ENCODE measurements at places on chromosomes 6 and 20.
A peak's percentile ranks its signal among the peaks of the same experiment; 100 is the strongest.

GRCh38 chr6:151004383-151005024, 139.0 kb downstream of the MTHFD1L start:
- peak; percentile 87 for DNase-seq

GRCh38 chr6:126112171-126112632, 125.9 kb downstream of the TRMT11 start:
- DNase-seq = peak; percentile 13

- no peak for DNase-seq
These were observed 45.5 kb downstream of the SNAP25 start for GRCh38 chr20:10264166-10264558.

DNA sequence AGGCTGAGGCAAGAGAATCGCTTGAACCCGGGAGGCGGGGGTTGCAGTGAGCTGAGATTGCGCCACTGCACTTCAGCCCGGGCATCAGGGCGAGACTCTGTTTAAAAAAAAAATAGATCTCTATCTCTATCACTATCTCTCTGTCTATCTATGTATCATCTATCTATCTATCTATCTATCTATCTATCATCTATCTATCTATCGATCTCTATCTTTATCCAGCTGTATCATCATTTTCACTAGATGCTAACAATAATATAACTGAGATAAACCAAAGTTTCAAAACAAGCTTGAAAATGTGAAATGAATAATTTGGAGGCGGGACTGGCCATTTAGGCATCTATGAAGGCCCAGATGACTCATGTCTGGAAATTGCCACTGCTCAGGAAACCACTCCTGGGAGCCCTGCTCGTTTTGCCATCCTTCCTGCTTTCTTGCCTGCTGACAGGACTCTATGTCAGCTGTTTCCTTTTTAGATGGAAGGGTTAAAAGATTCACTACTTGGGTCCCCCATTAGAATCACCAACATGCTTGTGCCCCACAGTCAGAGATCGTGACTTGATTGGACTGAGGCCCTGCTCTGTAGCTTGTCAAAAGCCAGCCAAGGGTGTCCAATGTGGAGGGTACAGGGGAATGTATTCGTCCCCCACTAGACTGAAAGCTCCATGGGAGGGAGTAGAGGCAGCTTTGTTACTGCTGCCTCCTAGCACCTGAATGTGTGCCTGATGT, 61.7 kb downstream of the UTRN start:
- no peak for DNase-seq

DNA sequence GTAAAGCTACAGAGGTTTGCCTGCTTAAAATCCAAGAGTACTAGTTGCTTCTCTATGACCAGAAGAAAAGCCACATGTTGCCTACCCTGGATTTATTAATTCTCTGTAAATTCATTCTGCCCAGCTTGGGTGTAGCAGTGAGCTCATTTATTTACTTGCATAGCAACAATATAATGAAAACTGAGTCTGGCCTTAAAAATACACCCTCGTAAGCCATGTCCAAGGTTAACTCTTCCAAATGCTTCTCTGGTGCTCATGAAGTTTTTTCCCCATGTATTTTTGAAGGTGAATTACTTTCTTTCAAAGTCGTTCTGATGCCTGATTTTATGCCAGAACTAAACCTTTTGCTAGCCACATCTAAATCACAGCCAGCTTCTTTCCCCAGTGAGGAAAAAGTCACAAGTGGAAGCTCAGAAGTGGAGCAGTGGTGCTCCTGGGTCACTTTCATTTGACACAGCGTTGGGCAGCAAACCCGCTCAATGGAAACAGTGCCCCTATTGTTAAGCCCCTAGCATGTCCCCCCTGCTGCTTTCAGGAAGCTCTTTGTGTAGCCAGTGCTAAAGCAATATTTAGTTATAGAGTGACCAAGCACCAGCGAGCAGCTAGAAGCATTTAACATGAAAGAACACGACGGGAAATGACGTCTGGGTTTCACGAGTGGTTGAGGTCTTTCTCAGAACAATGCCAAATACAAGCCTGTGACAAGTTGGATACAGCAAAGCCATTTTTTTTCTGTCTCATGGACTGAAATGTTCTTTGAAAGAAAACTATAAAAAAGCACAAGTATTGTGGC, 29.8 kb downstream of the NEDD9 start:
- DNase-seq = no peak

GRCh38 chr6:24915641-24916040, 20.1 kb downstream of the RIPOR2 start:
- no peak for DNase-seq

- no peak for DNase-seq
These were observed 2.7 kb downstream of the TMEM74B start for GRCh38 chr20:1182106-1182505.

DNA sequence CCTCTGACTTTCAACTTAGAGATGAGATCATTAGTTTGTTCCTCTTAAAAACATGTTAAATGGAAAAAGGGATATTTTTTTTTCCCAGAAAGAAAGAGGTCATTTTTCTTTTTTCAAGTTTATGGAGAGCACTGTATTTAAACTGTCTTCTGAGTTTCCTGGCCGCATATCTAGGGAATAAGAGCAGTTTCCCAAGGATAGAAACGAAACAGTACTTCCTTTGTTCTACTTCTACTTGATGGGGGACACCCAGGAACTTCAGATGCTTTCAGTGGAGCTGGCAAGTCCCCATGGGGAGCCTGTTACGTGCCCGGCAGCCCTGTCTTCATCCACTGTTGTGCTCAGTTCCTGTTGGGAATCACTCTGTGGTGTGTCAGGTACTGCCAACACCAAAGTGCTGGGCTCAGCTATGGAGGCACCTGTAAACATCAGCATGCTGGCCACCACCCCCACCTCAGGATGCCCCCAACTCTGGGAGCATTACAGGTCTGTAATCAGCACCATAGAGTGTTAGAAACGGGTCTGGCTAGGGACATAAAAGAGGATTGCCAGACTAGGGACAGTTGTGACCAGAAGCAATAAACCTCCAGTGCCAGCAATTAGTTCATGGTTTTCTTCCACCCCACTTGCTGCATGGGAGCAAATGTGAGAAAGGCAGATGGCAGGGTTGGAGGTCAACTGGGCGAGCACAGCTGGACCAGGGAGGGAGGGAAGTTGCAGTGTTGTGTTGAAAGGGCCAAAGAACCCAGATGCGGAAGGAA, 221.7 kb upstream of the ECI2 start:
- DNase-seq = no peak

GRCh38 chr6:92169506-92169905, 1249.9 kb downstream of the EPHA7 start:
- no peak for DNase-seq

GRCh38 chr20:1187605-1188171, 2.9 kb upstream of the TMEM74B start:
- DNase-seq = no peak

DNA sequence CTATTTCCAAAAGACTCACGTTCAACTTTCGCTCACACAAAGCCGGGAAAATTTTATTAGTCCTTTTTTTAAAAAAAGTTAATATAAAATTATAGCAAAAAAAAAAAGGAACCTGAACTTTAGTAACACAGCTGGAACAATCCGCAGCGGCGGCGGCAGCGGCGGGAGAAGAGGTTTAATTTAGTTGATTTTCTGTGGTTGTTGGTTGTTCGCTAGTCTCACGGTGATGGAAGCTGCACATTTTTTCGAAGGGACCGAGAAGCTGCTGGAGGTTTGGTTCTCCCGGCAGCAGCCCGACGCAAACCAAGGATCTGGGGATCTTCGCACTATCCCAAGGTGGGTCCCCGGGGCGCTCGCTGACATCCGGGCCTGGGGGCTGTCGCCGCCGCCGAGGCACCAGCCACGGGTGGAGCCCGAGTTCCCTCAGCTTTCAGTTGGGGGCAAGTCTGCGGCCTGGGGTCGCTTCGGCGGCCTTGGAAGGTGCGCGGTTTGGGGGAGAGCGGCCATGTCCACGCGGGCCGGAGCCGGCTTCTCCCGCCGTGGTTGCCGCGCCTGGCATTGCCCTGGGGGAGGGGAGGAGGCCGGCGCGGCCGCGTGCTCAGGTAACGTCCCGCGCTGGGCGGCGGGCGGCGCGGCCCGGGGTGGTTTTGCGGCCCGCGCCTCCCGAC, 429 bp downstream of the AMD1 start:
- DNase-seq = no peak

DNA sequence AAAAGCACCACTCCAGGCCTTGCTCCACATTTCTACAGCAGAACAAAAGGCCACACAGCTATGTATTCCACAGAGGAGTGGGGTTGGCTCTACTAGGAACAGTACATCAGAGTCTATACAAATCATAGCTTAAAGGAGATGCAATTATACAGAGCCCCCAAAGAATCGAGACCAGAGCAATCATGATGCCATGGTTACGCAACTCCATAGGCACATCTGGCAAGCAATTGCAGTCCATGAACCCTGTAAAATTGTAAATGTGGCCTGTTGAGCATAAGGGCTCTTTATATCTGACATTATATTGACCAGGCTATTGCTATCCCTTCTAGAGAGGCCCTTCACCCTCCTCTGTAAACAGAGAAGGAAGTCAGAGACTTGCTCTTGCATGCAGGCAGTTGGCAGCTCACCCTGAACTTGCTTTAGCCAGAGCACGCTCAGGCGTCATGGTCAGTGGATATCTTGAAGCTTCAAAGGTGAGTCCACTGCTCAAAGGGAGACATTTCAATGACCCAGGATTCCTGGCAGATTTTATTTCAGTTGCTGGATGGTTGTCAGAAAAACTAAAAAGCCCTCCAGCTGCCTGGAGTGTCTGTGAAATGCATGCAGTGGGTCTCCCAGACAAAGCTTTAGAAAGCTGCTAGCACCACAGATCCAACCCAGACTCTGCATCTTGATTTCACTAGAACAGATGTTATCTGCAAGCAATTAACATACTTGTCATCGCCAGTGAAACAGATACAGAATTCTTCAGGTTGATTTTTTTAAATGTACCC, 357.2 kb downstream of the CENPW start:
- DNase-seq = no peak

DNA sequence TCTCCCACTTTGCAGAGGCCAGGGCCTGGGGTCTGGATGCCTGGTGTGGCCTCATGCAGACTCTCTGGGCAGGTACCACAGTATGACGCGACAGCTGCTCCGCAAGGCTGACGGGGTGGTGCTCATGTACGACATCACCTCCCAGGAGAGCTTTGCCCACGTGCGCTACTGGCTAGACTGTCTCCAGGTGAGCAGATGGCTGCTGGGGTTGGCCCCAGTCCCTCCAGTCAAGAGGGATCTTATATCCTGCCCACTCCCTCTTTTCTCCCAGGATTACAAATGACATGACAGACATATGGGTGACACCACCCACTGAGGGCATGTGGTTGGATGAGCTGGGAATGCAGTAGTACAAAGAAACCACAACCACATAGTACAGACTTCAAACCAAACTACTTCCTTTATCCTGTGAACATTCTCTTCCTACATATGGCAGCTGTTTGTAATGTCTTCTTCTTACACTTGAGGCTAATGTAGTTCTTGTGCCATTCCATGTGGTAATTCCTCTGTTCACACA, 29.9 kb downstream of the RAB44 start:
- no peak for DNase-seq

- no peak for DNase-seq
These were observed 29.3 kb downstream of the GMPR start for GRCh38 chr6:16267428-16268263.

- DNase-seq = no peak
These were observed 23.5 kb downstream of the TM9SF4 start for GRCh38 chr20:32132911-32133549.

GRCh38 chr6:42742116-42742894, 3.6 kb downstream of the TBCC start:
- no peak for DNase-seq

- no peak for DNase-seq
These were observed 924.1 kb downstream of the EYS start for GRCh38 chr6:64782877-64783276.

DNA sequence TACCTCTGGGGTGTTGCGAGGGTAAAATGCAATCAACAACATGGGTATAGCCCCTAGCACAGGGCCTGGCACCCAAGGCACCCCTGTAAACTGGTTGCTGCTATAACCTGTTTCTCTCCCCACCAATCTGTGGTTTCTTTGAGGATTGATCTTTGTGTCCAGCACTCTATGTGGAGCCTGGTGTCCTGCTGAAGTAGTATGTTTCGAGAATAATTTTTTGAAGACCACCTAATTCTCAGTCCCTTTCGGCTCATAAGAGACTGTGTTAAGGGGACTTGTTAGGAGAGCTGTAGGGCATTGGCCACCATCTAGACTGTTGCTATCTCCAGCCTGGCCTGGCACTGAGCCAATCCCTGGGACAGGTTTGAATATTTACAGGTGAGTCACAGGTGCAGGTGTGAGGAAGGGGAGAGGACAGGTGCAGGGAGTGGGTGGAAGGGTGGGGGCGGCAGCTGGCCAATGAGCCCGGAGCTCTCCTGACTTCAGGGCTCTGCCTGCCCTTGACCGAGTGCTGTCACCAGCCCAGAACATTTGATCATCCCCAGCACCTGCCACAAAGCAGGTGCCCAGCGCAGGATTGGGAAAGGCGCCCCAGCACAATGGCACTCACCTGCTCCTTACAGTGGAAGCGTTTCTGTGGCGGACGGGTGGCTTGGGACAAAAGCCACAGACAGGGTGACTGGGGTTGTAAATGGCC, 8.1 kb upstream of the C20orf144 start:
- DNase-seq = no peak

DNA sequence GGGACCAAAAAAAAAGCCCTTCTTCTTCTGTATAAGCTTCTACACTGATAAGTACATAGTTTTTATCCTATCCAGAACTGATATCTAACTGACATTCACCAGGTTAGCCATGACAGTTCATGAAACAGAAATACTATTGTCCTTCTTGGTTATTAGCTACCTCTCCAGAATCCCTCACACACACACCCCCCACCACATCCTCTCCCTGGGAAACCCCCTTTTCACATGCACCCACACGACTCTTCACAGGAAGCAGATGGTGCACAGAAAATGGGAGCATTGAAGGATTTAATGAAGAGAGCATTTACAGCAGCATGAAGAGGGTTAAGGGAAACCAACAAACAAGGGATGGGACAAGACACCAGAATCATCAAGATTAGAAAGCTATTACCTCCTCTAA, 88.9 kb downstream of the FHL5 start:
- DNase-seq = no peak

- DNase-seq = no peak
These were observed 590 bp downstream of the HIVEP2 start for GRCh38 chr6:142944124-142945048.

- no peak for DNase-seq
These were observed 374.0 kb upstream of the NOX3 start for GRCh38 chr6:155829646-155830045.

DNA sequence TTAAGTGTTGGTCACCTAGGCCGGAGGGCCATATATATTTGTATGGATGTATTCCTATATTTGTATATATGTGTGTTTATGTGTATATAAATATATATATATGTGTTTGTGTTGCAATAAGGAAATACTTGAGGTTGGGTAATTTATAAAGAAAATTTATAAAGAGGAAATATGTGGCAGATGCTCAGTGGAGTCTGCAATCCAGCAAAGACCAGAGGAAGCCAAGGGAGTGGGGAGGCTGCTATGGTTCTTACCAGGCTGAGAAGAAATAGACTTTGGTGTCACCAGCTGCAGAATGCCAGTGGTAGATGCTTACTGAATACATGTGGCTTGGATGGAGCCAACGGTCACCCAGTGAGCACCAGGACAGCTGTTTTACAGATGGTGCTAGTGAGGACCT, 97.4 kb upstream of the ELOVL5 start:
- DNase-seq = no peak

All from Panc1 (cell line).